HCEC 1CT (cell line): ENCODE measurements at places on chromosomes 1 and 21.

- DNase-seq: peak; percentile 53
These were observed 1.7 kb downstream of the PLEKHG5 start for GRCh38 chr1:6489799-6490180.

- no peak for DNase-seq
These were observed 25.3 kb downstream of the CHI3L2 start for GRCh38 chr1:111252786-111253185.

- DNase-seq: no peak
These were observed 140.0 kb downstream of the CASZ1 start for GRCh38 chr1:10656431-10656830.

GRCh38 chr1:235105051-235106043 lies 23.3 kb downstream of the TOMM20 start:
- DNase-seq: peak; percentile 45

GRCh38 chr1:64492424-64492823 lies 22.5 kb downstream of the CACHD1 start:
- DNase-seq: no peak

DNA sequence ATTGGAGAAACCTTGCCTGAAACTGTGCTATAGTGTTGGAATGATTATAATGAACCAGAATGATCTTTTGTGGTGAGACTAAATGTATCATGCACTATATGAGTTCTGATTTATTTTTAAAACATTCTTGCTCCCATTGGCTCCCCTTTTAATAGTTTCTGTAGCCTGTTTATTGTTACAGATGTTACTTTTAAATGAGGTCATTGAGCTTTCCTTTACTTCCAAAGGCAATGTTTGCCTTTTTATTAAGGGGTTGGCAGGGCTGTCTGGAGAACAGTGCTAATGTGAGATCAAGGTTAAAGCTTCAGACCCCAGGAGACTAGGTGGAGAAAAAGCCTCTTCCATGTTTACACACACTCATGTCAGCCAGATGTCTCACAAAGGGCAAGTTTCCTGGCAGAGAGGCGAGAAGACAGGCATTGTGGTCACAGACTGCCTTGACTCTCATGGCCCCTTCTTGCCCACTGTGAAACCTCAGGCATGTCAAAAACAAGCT lies 120.6 kb upstream of the RAVER2 start:
- peak; percentile 33 for DNase-seq

DNA sequence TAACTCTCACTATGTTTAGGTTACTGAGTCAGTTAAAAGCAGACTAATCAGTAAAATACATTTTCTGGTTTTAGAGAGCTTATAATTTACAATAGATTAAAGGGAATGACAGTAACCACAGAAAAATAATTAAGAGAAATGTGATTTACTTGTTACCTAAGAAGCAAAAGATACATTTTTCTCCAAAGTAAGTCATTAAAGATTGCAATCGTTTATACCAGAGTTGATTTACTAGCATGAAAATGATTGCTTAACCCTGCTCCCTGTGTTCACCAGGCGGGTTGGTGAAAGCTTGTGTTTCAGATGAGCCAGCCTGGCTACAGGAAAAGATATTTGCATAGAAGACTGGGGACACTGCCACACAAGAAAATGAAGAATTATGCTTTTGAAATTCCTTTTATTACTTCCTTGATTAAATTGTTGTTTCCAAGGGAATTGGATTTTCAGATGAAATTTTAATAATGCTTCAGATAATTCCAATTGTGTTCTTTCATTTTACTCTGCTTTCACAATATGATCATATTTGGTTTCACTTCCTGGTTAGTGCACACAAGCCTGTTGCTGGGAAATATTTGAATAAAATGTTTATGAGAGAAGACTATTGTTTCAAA lies 27.9 kb downstream of the LRRC8B start:
- DNase-seq: peak; percentile 64

DNA sequence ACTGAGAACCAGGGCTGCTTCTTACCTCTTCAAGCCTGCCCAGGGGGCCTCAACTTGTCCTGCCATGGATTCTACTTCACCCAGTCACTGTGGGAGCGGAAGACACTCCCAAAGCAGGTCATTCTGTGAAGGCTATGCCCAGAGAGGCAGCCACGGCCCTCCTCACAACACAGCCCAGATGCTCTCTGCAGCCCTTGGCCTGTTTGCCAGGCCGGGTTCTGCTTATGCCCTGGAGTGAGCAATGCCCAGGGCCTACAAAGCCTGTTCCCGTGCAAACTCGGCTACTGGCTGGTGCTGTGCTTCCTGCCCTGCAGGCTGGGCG lies 33.8 kb upstream of the SLC30A1 start:
- no peak for DNase-seq

GRCh38 chr1:202713110-202713509 lies 2.9 kb upstream of the SYT2 start:
- no peak for DNase-seq

DNA sequence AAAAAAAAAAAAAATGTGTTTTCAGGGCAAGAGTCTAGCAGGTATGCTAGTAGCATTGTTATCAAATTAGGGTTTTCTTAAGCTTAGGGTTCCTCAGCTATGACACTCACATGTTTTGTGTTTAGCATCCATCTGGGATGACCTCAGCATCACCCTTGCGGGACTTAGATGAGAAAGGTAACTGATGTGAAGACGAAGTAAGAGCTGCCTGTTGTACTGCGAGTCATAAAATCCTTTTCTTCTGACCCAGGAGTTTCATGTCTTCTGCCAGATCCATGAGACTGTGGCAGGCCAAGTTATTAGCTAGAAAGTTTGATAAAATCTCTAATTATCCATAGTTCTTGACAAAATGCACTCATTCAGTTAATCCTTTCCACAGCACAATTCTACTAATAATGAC lies 1251.1 kb downstream of the AMY1C start:
- DNase-seq: no peak

DNA sequence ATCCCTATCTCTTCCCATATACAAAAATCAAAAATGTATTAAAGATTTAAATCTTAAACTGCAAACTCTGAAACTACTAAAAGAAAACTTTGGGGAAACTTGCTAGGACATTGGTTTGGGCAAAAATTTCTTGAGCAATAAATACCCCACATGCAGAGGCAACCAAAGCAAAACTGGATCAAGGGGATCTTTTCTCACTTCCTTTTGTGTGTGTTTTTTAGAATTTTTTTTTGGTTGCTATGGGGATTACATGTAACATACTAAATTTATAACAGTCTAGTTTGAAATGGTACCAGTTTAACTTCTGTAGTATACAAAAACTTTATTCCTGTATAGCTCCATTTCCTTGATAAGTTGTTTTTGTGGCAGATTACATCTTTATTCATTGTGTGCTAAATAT lies 16.8 kb downstream of the MAST2 start:
- no peak for DNase-seq

GRCh38 chr1:216111842-216112241 lies 311.4 kb downstream of the USH2A start:
- DNase-seq: peak; percentile 7

DNA sequence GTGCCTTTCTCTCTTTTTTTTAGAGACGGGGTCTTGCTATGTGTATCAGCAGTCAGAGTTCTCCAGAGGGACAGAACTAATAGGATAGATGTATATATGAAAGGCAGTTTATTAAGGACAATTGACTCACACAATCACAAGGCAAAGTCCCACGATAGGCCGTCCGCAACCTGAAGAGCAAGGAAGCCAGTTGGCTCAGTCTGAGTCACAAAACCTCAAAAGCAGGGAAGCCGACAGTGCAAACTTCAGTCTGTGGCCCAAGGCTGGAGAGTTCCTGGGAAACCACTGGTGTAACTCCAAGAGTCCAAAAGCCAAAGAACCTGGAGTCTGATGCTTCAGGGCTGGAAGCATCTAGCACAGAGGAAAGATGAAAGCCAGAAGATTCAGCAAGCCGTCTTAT lies 16.3 kb upstream of the H3-3A start:
- DNase-seq: peak; percentile 61

GRCh38 chr21:17387030-17387617 lies 125.7 kb upstream of the CXADR start:
- DNase-seq: peak; percentile 35

DNA sequence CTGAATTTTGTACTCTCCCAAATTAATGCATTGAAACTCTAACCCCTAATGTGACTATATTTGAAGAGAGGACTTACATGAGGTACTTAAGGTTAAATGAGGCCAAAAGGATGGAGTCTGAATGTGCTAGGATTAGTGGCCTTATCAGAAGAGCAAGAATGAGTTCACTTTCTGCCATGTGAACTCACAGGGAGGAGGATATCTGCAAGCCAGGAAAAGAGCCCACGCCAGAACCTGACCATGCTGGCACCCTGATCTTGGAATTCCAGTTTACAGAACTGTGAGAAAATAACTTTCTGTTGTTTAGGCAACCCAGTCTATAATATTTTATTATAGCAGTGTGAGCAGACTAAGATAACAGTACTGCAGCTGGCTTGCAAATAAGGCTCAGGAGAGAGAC lies 12.2 kb upstream of the FASLG start:
- DNase-seq: no peak

GRCh38 chr1:63967901-63968300 lies 194.1 kb downstream of the ROR1 start:
- no peak for DNase-seq

- DNase-seq: no peak
These were observed 44.0 kb upstream of the NRIP1 start for GRCh38 chr21:15108801-15109200.

DNA sequence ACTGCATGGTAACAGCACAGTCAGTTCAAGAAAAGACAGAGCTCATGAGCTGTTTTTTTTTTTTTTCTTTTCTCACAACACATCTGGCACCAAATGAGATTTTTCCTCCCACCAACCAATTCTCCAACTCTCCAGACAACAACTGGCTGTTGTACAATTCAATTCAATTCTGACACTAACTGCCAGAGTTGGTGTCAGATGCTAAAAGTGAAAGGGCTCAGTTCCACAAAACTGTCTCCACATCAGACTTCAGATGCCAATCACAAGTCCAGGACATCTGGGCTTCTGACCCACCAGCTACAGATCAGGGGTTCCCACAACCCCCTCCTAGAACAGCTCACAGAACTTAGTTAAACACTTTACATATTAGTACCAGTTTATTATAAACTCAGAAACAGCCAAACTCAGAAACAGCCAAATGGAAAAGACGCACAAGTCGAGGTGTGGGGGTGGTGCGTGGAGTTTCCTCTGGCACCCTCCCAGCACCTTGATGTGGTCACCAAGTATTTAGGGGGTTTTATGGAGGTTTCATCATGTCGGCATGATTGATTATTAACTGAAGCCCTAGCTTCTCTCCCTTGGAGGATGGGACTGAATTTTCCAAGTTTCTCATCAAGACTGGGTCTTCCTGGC lies 39.2 kb upstream of the LRRC8D start:
- no peak for DNase-seq

- no peak for DNase-seq
These were observed 49.6 kb upstream of the DAB1 start for GRCh38 chr1:57473448-57473847.

DNA sequence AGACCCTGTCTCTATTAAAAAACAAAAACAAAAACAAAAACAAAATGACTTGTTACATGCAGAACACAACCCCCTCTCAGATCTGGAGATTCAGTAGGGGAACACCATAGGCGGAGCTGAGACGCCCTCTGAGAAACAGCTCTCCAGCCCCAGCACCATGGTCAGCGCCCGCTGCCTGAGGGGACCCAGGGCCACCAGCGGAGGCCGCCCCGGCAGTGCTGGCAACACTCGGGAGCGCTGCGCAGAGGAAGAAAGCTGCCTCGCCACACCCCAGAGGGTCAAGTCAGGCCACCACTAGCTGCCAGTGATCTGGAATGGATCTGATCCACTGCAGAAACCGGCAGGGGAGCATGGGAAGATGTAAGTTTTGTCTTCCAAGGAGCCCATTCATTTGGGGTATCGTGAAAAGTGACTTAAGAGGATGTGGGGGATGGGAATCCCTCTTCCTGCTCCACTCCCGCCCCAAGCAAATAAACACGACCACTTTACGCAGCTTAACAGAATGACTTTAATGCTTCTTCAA lies 3.1 kb downstream of the ACTA1 start:
- DNase-seq: no peak

GRCh38 chr1:6396998-6397397 lies 3.4 kb upstream of the ACOT7 start:
- no peak for DNase-seq

GRCh38 chr1:180280617-180281016 lies 50.6 kb downstream of the LHX4 start:
- DNase-seq: no peak

GRCh38 chr21:33070998-33071769 lies 1.2 kb downstream of the OLIG1 start:
- DNase-seq: peak; percentile 14

DNA sequence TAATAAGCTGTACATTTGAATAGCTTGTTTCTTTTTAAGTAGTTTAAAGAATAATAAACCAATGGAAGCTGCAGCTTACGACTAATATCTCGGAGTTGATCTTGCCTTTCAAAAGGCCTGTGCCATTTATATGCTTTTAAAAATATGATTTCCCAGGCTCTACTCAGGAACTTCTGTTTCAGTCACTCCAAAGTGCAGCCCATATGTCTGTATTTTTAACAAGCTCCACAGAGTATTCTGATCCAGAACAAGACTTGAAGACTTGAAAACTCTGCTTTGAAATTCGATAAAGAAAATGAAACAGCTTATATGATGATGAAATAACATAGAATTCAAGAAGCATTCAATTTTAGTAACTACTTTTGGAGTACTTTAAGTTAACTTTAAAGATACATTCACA lies 79.1 kb upstream of the PLPPR4 start:
- DNase-seq: no peak

- DNase-seq: no peak
These were observed 1.4 kb downstream of the ORC1 start for GRCh38 chr1:52402860-52403240.

DNA sequence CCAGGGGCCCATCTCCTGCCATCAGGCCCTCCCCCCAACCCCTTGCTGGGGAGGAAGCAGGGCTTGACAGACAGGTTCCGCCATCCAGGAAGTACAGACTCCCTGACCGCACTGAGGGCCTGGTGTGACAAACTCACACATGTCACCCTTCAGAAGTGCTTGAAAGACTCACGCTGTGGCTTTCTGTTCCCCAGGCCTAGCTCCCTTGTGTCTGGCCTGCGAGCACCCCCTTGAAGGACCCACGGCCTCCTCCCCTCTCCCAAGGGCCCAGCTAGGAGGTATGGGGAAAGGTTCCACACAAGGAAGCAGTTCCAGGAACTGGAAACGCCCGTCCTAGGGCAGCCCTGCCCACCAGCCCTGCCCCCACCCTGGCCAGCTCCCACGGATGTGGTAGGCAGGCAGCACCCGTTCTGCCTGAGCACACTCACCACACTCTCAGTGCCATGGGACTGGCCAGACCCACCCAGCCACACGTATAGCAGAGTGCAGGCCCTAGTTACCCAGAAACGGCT lies 26.7 kb downstream of the SLC2A1 start:
- no peak for DNase-seq

- DNase-seq: no peak
These were observed 80.9 kb downstream of the IER5 start for GRCh38 chr1:181169281-181169865.

- no peak for DNase-seq
These were observed 11.2 kb downstream of the S100A10 start for GRCh38 chr1:151982300-151983005.

- no peak for DNase-seq
These were observed 19.9 kb upstream of the LYPD8 start for GRCh38 chr1:248775441-248775840.
